Left lung (tissue), 14 donors: ENCODE measurements at places on chromosomes 1 and 21. TPM values are rescaled to one million over a fixed set of nuclear protein-coding genes. Genes with fewer than 3 reads are reported as not detected.

The RHD gene
- polyA plus RNA-seq: 1.5 TPM

The SCAMP3 gene
- polyA plus RNA-seq: 45.8 TPM

The SLC44A5 gene
- polyA plus RNA-seq: 6.4 TPM

The SERINC2 gene
- 13.8 TPM for polyA plus RNA-seq

The SF3B4 gene
- polyA plus RNA-seq: 78.8 TPM

The RPL11 gene
- 2,810 TPM for polyA plus RNA-seq

The RIPPLY3 gene
- polyA plus RNA-seq: 1.7 TPM

The TEX38 gene
- polyA plus RNA-seq: 0.31 TPM

The ETNK2 gene
- polyA plus RNA-seq: 9.2 TPM

- DNase-seq: no peak
Observed at GRCh38 chr1:168138134-168138533, 1.4 kb upstream of the GPR161 start.

DNA sequence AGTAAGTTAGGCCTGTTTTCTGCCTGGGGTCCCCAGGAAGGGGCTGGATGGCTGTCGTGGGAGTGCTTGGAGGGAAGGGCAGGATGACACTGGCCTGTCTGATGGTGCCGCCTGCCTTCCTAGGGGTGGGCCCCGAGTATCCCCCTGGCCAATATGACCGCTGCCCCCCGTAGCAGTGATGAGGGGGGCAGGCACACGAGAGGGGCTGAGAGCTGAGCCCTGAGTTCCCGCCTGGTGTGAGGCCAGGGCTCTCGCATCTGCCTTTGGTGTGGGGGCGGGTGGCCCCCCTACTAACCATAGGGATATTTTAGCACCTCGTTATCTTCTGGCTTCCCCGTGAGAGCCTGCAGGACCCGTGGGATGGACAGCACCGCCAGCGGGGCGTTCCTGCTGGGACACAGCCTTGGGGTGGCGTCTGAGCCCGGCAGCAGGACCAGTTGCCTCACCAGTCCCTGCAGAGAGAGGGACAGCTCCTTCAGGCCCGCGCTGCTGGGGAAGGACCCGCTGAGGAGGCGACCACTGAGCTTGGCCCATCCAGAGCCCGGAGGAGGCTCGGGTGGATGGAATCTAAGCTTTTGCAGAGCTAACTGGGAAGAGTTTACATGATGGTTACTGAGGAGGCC, 10.4 kb downstream of the KRTAP10-1 start:
- DNase-seq: peak; percentile 70

- DNase-seq: no peak
Observed at GRCh38 chr1:95179205-95179986, 54.6 kb upstream of the RWDD3 start.

DNA sequence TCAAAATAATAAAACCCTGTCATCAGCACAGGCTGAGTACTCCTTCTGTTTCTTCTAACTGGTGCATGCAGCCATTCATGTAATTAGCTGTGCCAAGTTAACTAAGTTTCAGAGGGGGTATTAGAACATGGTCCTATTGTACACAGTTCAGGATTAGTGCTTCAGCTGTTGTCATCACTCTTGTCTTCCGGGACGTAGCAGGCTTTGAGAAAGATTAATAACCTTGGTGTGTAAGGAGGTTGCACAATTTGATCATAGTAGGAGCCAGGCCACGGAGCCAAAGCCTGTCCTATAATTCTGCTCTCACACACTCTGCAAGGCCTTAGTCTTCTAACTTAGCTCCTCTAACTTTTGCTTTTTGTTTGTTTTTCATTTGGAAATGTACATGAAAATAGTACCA, 44.7 kb downstream of the PTGFRN start:
- no peak for DNase-seq

DNA sequence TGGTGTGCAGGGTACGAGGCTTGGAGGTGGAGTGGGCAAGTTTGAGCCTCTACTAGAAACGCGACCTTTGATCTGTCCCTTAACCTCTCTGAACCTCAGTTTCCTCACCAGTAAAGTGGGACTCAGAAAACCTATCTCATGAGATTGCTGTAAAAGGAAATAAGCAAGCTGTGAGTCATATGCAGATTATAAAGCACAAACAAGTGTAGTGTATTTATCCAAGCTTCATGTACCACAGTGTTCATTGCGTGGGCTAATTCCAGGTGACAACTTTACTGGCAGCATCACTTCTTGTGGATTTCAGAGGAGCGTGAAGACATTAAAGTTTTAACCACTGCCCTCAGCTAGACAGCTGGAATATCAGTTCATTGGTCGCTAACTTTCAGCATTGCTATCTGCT, 44.4 kb downstream of the ZNF697 start:
- no peak for DNase-seq

DNA sequence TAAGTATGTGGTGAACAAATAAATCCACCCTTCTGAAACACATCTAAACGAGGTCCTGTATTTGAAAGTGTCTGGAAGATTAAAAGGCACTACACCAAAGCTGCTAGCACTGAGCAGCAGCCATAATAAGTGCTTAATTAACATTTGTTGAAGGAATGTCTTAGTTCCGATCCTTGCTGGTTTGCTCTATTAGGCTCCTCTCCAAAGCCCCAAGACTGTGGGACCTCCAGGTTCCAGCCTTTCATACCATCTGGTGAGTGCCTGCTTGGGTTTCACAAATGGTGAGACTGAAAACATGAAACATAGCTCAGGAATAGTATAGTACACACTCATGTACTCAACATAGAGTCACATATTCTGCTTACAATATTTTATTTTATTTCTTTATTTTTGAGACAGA, 640 bp upstream of the CYP2J2 start:
- no peak for DNase-seq

GRCh38 chr21:45938811-45939520, 42.6 kb upstream of the COL6A1 start:
- no peak for DNase-seq

DNA sequence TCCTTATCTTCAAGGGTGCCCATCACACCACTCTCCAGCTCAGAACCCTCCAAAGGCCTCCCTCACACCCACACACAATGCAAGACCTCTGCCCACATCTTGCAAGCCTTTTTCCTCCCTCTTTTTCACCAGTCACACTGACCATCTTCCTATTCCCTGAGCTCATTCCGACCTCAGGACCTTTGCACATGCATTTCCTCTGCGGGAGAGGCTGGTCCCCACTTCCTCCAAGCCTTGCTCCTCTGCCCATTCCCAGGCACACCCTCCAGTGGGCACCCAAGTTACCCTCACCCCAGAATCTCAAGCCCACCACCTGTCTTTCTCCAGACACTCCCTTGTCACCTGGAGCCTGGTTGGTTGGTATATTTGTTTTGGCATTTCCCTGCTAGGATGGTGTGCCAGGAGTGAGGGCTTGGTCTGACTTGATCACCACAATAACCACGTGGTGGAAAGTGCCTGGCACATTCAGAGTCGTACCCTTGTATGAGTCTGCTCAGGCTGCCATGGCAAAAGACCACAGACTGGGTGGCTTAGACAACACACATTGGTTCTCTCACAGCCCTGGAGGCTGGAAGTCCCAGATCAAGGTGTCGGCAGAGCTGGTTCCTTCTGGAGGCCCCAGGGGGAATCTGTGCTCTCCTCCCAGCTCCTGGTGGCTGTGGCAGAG, 13.2 kb downstream of the MX2 start:
- no peak for DNase-seq

DNA sequence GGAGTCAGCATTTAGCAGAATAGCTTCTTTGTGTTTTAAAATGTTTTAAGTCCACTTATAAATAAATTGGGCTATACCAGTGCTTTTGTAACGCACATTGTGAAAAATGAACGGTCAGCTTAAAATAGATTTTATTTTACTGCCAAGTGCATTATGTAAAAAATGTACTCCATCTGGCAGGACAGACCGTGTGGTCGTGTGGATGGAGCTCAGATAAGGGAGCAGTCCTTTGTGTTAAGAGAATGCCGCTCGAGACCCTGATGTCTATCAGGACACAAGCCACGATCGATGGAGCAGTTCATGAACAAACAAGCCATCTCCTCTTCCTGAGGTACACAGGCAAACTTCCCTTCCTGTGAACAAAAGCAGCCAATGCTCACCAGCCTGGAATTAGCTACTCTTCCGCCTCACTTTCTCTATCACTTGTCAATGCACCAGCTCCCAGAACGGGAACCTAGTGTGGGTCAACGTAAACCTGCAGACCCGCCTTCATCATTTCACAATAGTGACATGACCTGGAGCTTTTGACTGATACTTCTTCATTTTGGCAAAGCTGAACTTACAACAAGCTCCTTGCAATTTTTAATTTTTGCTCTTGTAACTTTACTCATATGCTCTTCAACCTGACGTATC, 243.5 kb downstream of the TGFB2 start:
- no peak for DNase-seq

GRCh38 chr21:41611966-41612606, 104.1 kb upstream of the TMPRSS2 start:
- DNase-seq: no peak

GRCh38 chr1:38579056-38579455, 280.5 kb downstream of the RRAGC start:
- DNase-seq: no peak

- DNase-seq: no peak
Observed at GRCh38 chr1:216186816-216187215, 236.4 kb downstream of the USH2A start.

DNA sequence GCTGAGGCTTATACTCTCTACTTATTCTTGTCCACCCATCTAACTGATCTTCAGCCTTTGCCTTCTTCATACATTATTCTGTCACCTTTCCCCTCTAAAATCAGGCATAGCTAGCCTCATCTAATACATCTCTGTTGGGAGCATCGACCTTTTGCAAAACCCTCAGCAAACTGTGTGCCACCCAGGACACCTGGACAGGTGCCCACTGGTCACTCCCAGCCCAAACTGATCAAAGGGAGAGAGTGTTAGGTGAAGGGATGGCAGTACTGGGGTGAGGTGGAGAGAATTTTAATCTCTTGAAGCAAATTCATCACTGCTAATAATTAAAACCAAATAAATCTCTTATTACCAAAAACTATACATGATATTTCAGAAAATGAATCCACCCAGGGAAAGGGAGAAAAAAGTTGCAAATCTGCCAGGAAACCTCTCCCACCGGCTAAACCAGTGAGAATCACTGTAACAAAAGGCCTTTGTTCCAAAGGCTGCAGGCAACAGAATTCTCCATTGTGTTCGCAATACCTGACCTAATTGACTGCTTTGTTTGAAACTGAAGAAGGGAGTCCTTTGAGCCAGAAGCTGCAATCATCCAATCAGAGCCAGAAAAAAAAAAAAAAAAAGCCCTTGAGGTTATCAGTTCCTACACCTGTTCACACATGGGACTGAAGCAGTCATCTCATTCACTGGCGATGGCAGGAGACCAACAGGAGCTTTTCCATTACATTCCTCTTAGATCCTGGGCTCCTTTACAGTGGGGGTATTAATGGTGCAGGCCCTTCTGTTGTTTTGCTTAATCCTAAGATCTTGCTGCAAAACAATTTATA, 172.6 kb downstream of the APP start:
- no peak for DNase-seq
